ENCODE measurements at places on chromosomes 2 and 18. TPM values are rescaled to one million over a fixed set of nuclear protein-coding genes. Genes with fewer than 3 reads are reported as not detected.

DNA sequence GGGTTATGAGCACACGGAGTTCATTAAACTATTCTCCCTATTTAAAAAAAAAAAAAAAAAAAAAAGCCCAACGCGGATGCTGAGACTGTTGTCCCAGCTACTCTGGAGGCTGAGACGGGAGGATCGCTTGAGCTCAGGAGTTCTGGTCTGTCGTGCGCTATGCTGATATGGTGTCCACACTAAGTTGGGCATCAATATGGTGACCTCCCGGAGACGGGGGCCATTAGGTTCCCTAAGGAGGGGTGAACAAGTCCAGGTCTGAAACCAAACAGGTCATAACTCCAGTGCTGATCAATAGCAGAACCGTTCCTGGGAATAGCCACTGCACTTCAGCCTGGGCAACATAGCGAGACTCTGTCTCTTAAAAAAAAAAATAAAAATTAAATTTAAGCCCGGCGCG lies 12.9 kb upstream of the ANKRD53 start:
- no peak for DNase-seq

DNA sequence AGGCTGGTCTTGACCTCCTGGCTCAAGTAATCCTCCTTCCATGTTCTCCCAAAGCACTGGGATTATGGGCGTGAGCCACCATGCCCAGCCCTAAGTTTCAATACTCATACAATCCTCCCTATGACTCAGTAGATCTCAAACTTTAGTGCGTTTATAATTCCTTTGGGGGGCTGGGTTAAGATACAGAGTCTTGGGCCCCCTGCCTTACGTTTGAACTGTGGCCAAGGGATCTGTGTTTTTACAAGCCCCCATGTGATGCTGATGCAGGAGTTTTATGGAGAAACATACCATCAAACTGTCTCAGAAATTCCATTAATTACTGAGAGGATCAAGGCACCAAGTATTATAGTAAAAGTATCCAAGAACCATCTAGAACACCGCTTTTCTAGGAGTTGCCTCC lies 38.2 kb upstream of the FAM136A start:
- no peak for DNase-seq

DNA sequence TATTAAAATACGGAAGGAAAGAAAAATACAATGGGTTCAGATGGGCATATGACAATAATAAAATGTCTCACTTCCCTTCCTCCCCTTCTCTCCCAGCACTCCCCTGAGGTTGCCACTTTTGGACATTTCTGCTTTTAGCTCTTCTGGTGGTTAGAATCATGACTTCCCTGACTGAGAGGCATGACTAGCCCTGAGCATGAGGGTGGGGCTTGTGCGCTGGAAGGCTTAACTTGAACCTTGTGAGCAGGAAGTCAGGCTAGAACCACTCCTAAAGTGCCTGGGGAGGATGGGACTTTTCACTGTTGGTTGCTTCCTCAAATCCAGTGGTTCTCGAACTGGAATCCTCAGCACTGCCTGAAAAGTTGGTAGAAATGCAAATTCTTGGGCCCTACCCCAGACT lies 19.7 kb upstream of the ARHGAP25 start:
- DNase-seq = no peak

DNA sequence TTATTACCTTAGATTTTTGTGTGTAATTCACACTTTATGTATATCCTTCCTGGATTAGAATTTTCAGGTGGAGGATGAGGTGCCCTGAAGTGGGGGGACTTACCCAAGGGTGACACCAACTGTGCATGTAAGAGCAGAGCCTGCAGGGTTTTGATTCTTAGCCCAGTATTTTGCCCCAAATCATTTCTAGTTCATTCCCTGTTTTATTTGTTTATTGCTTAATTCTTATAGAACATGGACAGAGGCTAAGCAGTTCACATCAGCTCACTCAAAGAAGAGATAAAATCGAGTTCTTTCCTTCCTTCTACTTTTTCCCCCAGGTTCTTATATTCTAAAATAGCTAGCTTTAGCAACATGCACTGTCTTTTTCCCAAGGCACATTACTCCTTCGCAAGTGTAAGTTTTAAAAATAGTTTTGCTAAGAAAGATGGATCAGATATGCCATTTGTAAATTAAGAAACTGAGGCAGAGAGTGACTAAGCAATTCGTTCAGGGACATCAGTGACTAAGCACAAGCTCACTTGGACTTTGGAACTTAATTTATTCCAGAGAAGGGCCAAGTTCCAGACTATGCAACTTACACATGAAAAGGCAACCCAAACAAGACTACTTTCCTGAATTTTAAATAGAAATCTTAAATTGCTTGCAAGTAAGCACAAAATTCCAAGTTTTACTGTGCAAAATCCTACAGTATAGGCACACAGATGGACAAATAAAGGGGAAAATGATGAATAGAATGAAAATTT lies 427.9 kb upstream of the POU3F3 start:
- no peak for DNase-seq

Gene TRAF3IP1
- 6.1 TPM for total RNA-seq

Gene GKN1
- not detected for total RNA-seq

- DNase-seq = no peak
Measured at GRCh38 chr2:204900487-204900886, 355.2 kb downstream of the PARD3B start.

DNA sequence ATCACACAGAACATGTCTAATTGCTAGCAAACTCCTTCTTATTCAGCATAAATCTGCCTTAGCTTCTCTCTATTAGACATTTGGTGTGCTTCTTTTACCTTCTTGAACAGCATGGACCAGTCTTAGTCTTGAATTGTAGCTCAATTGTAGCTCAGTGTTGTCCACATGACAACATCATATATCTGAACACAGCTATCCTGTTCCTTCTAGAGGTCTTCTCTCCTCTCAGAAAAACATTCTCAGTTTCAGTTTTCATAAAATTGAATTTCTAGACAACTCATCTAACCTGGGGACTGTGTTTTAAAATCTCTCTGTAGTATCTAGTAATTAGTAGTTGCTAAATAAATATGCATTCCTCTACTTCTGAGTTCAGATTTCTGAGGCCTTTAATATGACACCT lies 47.6 kb downstream of the CPO start:
- no peak for DNase-seq

GRCh38 chr2:129587426-129588064 lies 391.9 kb upstream of the RAB6C start:
- DNase-seq = no peak

- DNase-seq = no peak
Measured at GRCh38 chr2:7020059-7020458, 102.8 kb downstream of the RNF144A start.

Gene PROKR1
- not detected for total RNA-seq

DNA sequence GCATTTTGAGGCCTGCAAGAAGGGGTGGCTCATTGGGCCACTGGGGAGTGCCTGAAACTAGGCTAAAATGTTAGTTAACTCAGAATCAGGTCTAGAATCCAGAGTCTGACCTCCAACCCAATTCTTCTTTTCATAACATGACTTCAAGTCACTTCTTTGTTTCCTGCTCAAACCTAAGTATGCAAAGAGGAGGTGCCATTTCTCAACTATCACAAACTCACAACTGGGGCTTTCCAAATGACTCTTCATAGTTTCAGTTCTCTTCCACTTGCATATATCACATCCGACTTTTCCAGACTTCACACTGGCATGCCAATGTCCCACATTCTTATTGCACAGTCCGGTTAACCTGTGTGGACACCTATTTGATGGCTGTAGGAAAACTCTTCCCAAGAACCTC lies 211.6 kb downstream of the TCF4 start:
- DNase-seq = no peak

Gene FABP1
- total RNA-seq = not detected

DNA sequence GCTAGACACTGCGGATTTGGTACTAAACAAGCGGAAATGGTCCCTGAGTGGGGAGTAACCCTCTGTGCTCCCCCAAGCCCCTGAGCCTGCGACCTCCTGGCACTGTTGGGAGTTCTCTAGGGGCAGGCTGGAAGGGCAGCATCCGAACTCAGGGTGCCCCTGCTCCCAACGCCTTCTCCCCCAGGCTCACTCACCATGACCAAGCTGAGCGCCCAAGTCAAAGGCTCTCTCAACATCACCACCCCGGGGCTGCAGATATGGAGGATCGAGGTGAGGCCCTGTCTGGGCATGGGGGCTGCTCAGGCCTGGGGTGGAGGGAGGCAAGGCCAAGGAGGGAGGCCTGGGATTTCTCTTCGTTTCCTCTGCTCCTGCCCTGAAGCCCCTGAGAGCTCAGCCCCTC lies 4.7 kb downstream of the VIL1 start:
- DNase-seq = no peak

- no peak for DNase-seq
Measured at GRCh38 chr18:48832938-48833700, 117.6 kb downstream of the SMAD7 start.

Gene COL4A4
- not detected for total RNA-seq

- no peak for DNase-seq
Measured at GRCh38 chr2:188765522-188766470, 208.4 kb upstream of the COL3A1 start.

Gene TUBA3D
- not detected for total RNA-seq

GRCh38 chr2:208375491-208376068 lies 31.0 kb upstream of the PTH2R start:
- DNase-seq = no peak

DNA sequence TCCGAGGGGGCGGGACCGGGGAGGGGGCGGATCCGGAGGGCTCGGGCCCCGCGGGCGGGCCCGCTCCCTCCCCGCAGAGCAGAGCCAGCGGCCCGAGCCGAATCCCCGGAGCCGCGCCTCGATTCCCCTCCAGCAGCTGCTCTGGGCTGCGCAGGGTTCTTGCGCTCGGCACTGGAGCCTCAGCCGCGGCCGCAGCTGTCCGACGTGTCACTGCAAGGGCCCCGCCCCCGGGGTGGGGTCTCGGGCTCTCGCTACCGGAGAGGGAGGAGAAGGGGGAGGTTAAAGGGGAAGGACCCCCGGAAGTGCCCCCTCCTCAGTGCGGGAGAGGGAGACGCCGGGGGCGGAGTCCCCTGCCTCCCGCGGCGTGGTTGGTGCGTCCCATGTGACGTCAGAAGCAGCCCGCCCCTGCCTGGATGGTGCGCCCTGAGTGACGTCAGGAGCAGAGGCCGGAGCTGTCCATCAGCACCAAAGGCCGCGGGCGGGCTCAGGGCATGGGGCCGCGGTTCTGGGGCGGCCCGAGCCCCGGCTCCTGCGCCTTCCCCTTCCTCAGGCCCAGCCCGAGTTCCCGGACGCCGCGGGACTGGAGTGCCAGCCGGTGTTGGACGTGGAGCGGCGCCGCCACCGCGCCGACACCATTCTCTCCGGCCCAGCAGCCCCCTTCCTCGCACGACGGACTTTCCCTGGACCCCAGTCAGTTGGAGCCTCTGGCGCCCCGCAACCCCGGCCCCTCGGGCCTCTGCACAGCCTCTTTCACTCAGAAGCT lies at the start of the genes CHPF and TMEM198:
Gene CHPF, minus strand, starts transcription at position 214 of the 763 bp plus-strand sequence. CDS start 271 bp downstream, outside the sequence.
Gene TMEM198, plus strand, starts transcription at position 433 of the 763 bp plus-strand sequence. CDS start 700 bp downstream, outside the sequence.
- DNase-seq = peak; percentile 84

- no peak for DNase-seq
Measured at GRCh38 chr2:21590026-21590690, 466.4 kb downstream of the TDRD15 start.

DNA sequence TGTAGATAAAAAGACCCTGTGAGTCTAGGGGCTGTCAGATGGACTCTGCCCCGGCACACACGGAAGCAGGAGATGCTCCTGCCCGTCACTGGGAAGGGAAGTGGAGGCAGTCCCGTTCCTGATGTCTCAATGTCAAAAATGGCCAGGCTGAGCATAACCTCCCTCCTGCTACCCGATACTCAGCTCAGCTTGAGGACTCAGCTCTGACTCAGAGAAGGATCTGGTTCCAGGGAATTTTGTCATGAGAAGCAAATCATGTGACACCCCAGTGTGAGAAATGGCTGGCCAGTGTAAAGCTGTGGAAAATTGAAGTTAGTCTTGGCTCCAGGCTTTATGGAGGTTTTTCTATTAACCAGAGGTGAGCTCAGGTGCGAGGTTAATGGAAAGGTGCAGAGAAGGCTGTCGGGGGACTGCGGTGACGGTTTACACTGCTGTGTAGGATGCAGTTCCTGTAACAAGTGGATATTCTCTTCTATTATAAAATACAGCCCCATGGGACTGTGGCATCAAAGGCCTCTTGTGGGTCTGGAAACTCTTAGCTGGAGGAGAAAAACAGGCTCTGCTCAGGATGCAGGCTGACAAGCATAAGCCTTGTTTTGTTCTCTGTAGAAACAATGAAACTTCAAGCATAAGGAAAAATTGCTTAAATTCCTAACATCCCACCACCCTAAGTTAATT lies 24.7 kb upstream of the AGAP1 start:
- no peak for DNase-seq

DNA sequence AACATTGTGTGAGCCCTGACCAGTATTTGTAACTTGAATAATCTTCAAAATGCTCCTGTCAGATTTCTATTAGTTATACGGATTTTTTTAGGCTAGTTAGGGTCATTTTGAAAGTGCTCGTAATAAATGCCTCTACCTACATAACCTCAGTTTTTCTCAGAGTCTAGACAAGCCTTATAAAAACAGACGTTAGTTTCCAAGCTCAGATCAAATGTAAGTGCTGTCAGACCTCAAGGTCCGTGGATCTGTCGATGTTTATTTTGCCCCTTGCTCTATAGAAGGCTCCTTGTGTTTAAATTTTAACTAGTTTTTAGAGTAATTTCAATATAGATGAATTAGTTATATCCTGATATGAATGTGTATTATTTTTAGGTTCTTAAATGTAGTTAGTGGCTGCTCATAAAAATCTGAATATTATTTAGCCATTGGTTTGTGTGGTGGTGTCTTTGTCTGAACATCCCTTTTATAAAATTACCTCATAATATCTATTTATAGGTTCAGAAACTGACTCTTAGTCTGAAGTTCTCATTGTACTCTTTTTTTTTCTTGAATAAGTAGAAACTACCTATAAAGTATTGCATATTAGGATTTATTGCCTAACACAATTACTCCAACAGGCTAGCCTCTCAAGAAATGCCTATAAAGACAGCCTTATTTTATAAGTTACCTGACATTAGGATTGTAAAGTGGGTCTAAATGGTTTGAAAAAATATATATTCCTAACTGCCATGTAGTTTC lies 71.1 kb downstream of the MTA3 start:
- DNase-seq = no peak

DNA sequence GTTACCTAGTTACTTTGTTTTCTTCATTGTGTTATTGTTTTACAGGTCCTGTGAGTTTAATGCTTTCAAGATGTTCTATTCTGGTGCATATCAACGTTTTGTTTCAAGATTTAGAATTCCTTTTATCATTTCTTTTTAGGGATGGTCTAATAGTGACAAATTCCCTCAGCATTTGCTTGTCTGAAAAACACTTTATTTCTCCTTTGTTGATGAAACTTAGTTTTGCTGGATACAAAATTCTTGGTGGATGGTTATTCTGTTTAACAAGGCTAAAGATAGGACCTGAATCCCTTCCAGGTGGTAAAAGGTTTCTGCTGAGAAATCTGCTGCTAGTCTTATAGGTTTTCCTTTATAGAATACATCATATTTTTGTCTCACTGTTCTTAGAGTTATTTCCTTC lies 102.3 kb downstream of the RND3 start:
- no peak for DNase-seq

DNA sequence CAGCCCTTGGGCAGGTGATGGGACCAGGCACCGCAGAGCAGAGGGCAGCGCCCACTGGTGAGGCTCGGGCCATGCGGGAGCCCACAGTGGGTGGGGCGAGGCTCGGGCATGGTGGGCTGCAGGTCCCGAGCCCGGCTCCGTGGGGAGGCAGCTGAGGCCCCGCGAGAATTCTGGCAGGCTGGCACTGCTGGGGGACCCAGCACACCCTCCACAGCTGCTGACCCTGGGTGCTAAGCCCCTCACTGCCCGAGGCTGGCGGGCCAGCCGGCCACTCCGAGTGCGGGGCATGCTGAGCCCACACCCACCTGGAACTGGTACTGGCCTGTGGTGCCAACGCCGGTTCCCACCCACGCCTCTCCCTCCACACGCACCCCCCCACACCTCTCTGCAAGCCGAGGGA lies 29.7 kb upstream of the COL3A1 start:
- no peak for DNase-seq

Gene ACMSD
- total RNA-seq = not detected

- DNase-seq = no peak
Measured at GRCh38 chr2:187136646-187137045, 287.7 kb upstream of the ZSWIM2 start.

All from CD8-positive, alpha-beta T cell (primary cell).